Suppressor macrophage treated with lipopolysaccharide for 1 hour (primary cell): ENCODE measurements at places on chromosomes 5 and 9.
A peak's percentile ranks its signal among the peaks of the same experiment; 100 is the strongest.

- no peak for DNase-seq
These were observed 141.6 kb downstream of the BOD1 start for GRCh38 chr5:173474881-173475287.

GRCh38 chr9:93261281-93261680 is 77.3 kb downstream of the WNK2 start:
- no peak for DNase-seq

GRCh38 chr5:67243349-67243748 is 46.8 kb upstream of the CD180 start:
- no peak for DNase-seq

- no peak for DNase-seq
These were observed 17.9 kb downstream of the FGF18 start for GRCh38 chr5:171437286-171437821.

GRCh38 chr5:40831346-40832210 is 3.4 kb downstream of the RPL37 start:
- no peak for DNase-seq

GRCh38 chr5:138180183-138180782 is 1.4 kb downstream of the KIF20A start:
- peak; percentile 82 for DNase-seq

GRCh38 chr9:35350212-35350611 is 139.7 kb upstream of the RUSC2 start:
- no peak for DNase-seq

GRCh38 chr5:153782589-153783361 is 255.9 kb downstream of the FAM114A2 start:
- no peak for DNase-seq

DNA sequence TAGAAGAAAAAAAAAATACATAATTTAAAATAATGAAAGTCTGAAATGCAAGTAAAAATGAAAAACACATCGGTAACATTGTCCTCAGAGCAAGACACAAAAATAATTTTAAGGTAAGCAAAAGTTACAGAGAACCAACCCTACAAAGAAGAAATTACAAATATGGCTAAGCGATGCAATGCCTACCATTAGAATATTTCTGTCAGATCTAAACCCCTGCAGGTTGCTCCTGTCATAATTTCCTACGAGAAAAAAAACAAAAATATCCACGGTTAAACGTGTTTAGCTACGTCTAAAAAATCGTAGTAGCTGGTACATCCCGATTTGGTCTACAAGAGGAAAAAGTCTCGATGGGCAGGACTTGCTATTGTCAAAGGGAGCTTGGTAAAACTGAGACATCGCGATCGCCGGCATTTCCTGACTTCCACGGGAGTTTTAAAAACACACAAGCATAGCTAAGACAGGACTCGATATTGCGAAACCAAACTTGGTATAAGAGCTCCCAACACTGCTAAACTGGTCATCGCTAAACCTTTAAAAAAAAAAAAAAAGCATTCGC is 1.1 kb upstream of the ANXA2R start:
- no peak for DNase-seq

DNA sequence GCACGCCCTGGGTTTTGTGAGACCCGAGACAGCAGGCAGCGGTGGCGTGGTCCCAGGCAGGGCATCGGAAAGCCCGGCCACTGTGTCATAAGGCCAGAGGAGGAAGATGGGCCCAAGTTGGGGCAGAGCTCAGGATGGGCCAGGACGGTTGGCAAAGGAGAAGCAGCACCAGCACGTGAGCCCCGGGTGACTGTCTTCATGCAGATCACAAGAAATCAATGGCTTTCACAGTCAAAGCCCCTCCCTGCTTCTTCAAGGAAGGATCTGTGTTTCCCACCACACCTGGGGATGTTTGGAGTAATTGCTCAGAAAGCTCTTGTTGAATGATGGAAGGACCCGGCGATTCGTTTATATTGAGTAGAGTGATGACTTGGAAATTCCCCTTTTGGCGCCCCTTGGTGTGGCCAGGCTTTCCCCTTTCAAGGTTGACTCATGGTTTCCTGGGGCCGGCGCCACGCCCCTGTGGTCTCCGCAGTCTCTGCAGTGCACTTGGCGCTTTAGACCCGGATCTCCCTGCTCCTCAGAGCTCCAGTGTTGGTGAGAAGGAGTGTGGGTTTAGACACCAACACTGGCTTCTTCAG is 52.1 kb downstream of the IL31RA start:
- peak; percentile 94 for DNase-seq

GRCh38 chr9:83642793-83643192 is 19.9 kb downstream of the IDNK start:
- DNase-seq: no peak

- no peak for DNase-seq
These were observed 144.9 kb downstream of the FGF1 start for GRCh38 chr5:142540922-142541422.

GRCh38 chr9:32955655-32956478 is 45.6 kb downstream of the APTX start:
- no peak for DNase-seq

DNA sequence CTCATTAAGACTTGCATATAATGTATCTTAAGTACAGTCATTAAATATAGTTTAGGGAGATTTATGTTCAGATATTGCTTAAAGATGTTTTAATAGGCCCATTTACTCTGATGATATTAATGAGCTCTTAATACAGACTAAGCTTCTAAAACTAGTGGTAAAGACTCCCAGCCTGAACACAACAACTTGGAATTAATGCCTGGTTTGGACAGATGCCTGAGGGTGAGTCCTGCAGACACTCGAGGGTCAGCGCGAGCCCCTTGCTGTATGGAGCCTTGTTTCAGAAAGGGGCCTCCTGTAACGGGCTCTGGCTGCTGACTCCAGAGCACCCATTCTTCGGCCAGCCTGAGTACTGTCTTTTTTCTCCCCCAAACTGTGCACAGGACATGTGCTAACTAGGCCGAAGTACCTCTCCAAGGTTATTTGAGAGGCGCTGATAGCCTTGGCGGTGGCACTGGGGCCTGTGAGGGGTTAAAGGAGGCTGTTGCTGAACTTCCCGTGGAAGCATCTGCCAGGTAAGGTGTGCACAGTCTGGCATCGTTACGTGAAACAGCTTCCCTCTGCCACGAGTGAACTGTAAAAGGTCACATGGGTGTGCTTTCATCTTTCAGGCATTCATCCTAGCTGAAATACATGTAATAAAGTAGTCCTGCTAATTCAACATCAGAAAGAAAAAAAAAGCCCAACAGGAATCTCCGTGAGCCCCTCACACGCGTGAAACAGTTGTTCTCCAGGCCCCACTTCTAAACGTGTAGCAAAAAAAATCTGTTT is 113.4 kb downstream of the MVB12B start:
- DNase-seq: no peak

DNA sequence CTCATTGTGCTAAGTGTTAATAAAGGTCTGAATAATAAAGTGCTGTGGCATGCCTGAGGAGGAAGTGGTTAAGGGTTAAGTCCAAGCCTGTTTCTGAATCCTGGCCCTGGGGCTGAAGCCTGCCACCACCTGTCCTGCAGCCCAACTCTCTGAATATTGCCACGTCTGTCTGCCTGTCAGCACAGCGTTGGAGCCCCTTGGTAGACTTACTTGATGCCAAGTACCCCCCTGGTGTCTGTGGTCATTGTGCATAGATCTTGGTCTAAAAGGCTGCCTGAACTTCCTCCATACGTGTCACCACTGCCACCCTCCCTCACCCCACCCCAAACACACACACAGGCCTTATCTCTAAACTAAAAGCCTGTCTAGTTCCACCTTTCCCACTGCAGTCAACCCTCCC is 35.4 kb upstream of the SLC2A8 start:
- no peak for DNase-seq

DNA sequence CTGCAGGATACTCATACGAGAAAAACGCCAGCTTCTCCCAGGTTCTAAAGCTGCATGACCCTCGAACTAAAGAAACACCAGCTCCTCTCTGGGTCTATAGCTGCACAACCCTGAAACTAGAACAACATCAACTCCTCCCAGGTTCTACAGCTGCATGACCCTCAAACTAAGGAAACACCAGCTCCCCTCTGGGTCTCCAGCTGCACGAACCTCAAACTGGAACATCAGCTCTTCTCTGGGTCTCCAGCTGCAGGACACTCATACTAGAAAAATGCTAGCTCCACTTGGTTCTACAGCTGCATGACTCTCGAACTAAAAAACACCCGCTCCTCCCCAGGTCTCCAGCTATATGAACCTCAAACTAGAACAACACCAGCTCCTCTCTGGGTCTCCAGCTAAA is 811.1 kb downstream of the CDH9 start:
- DNase-seq: no peak

GRCh38 chr5:124373883-124374282 is 372.6 kb downstream of the ZNF608 start:
- DNase-seq: no peak

DNA sequence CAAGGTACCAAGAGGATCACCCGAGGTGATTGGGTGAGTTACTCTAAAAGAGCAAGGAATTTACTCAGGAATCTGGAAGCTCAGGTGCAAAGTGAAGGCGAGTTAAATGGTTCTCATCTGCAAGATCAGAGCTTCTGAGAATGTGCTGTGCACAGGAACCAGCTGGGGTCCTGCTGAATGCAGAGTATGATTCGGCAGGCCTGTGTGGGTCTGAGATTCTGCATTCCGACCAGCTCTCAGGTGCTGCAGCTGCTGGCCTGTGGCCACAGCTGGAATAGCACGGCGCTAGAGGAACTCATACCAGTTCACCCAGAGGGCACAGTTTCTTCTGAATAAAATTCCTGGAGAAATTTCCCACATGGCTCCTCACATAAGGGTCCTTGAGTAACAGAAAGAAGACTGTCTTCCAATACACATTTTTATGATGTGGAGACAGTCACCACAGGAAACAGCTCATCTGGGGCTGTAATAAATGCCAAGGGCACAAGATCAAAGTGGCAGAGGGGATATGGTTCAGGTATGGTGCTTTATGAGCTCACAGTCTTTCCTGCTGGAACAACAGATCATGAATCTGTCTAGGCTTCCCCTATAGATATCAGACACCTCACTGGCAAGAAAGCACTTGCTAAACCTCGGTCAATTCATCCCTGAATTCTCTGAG is 83.9 kb downstream of the PTPN3 start:
- no peak for DNase-seq
